ENCODE measurements at places on chromosomes 1 and 21. TPM values are rescaled to one million over a fixed set of nuclear protein-coding genes. Genes with fewer than 3 reads are reported as not detected.

The CFHR3 gene
- total RNA-seq = not detected

The PKLR gene
- not detected for total RNA-seq

The ZMYND12 gene
- total RNA-seq = 0.63 TPM

The CCDC185 gene
- not detected for total RNA-seq

The ZYG11A gene
- 0.73 TPM for total RNA-seq

The TSPAN1 gene
- total RNA-seq = 8.9 TPM

The SETSIP gene
- not detected for total RNA-seq

The LRRC71 gene
- 0.12 TPM for total RNA-seq

The AADACL4 gene
- not detected for total RNA-seq
